ENCODE measurements at places on chromosomes 2 and 18.

- DNase-seq = no peak
These were observed 138.0 kb downstream of the AGPS start for GRCh38 chr2:177530561-177530960.

- DNase-seq = no peak
These were observed 210.6 kb upstream of the EPAS1 start for GRCh38 chr2:46086578-46087070.

GRCh38 chr2:157837851-157838441 is 38.2 kb downstream of the ACVR1 start:
- DNase-seq = peak; percentile 35

DNA sequence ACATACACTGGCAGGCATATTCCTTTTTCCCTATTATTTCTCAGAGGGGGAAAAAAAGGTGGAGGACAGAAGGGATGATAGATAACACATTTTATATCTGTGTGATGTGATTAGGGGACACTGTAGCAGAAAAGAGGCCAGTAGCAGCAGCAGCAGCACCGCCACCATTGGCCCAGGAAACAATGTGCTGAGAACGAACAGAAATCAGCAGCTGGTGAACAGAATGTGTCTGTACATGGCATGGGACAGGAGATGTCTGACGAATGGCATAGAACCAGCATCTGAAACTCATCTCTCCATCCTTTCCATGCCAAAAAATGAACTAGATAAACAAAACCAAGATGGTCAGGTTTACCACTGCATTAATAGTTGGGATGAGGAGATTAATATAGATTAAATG is 936.1 kb upstream of the ACVR2A start:
- no peak for DNase-seq

DNA sequence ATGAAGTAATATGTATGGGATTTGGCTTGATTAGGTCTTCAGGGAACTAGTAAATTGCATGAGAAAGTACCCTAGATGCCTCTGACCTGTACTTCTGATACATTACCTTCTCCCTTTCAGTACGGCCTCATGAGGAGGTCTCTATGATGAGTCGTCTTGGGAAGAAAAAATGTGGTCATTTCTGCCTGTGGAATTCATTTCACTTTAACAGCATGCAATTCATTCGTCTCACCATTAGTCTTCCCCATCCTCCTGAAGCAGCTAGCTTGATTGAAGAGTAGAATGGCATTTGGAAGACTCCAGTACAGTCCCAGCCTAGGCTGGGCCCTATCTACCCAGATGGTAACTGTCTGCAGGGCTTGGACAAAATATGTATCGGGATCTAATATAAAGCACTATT is 52.2 kb downstream of the TMX3 start:
- no peak for DNase-seq

- DNase-seq = no peak
These were observed 238.2 kb upstream of the RBBP8 start for GRCh38 chr18:22694954-22695353.

- DNase-seq = no peak
These were observed 440.5 kb downstream of the NUP35 start for GRCh38 chr2:183564726-183565125.

GRCh38 chr18:58661423-58661822 is 9.8 kb upstream of the MALT1 start:
- DNase-seq = no peak

DNA sequence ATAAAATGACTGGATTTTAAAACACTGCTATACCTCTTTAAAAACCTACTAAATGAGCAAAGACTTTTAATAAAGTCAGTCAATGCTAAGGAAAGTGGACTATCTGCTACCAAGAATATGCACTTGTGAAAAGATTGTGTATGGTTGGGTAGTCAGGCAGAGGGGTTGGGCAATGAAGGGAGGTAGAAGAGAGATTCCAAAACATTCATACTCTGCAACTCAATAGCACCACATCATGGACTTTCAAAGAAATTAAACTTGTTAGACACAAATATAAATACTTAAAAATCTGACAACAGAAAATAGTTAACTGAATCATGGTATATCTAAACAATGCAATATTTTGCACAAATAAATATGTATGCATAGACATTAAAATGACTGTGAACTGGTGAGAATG is 139.9 kb upstream of the MAPRE2 start:
- no peak for DNase-seq

DNA sequence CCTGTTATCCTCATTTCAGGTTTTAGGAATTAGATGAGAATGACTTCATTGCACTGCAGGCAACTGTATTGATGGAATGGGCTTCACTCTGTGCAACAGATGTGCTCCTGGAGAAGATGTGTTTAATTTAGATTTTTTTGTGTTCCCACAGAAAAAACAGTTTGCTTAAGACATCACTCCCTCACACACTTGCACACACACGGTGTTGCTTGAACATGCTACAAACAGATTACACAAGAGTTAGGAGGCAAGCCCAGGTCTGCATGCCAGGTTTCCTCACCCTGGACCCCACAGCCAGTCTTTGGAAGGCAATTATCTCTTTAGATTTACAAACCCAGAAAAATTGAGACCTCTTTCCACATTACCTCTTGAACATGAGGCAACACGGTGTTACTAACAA is 93.7 kb upstream of the KLHL29 start:
- no peak for DNase-seq

GRCh38 chr2:85019121-85019520 is 48.2 kb downstream of the KCMF1 start:
- DNase-seq = no peak

DNA sequence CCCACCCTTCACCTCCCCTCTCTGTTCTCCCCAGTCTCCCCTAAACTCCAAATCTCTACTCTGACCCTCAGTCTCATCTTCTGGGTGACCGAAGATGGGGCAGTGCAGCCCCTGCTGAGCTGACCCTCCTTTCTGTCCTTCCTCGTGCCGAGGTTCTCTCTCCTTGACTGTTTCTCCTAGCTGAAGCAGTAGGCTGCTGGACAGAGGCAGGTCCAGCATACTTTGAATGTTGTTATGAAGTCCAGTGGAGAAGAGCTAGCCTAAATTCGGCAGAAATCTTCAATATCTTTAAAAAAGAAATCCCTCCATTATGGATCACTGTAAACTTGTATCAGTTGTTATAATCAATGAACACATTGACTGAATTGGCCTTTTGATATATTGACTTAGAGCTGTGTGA is 63.2 kb downstream of the RRM2 start:
- DNase-seq = no peak

GRCh38 chr18:46260879-46261143 is 156.6 kb downstream of the HAUS1 start:
- DNase-seq = no peak

- no peak for DNase-seq
These were observed 67.4 kb upstream of the STAM2 start for GRCh38 chr2:152242787-152243472.

- DNase-seq = no peak
These were observed 392.8 kb upstream of the GALNT5 start for GRCh38 chr2:156864753-156865152.

DNA sequence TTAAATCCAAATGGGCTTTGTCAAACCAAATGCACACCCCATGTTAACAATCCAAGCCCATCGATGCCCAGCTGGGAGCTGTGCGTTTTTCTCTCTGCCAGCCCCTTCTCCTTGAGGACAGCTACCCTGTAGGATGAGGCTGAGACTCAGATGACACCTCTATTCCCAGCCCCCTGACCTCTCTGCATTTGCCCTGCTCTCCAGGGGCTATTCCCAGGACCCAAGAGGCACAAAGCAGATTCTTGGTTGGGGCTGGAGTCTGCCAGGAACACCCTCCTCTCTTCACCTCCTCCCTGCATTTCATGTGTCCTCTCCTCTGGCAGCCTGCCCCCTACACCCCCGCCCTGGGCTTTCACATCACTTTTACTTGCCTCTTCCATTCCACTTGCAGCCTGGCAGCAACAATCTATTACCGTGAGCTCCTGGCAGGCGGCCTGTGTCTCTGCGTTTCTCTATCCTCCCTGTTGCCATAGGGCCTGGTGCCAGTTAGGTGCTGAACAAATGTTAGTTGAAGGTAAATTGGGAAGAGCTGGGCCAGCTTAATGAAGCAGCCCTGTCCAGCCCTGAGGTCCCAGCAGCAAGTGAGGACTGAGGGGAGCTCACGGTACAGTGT is 51.8 kb downstream of the ADD2 start:
- DNase-seq = no peak

- DNase-seq = no peak
These were observed 32.8 kb upstream of the B3GNT7 start for GRCh38 chr2:231362555-231363184.

GRCh38 chr2:47072728-47073191 is 82.3 kb downstream of the STPG4 start:
- DNase-seq = no peak

- DNase-seq = no peak
These were observed 12.3 kb downstream of the CALCRL start for GRCh38 chr2:187435756-187436155.

- DNase-seq = no peak
These were observed 368.0 kb upstream of the SPHKAP start for GRCh38 chr2:228549441-228550007.

DNA sequence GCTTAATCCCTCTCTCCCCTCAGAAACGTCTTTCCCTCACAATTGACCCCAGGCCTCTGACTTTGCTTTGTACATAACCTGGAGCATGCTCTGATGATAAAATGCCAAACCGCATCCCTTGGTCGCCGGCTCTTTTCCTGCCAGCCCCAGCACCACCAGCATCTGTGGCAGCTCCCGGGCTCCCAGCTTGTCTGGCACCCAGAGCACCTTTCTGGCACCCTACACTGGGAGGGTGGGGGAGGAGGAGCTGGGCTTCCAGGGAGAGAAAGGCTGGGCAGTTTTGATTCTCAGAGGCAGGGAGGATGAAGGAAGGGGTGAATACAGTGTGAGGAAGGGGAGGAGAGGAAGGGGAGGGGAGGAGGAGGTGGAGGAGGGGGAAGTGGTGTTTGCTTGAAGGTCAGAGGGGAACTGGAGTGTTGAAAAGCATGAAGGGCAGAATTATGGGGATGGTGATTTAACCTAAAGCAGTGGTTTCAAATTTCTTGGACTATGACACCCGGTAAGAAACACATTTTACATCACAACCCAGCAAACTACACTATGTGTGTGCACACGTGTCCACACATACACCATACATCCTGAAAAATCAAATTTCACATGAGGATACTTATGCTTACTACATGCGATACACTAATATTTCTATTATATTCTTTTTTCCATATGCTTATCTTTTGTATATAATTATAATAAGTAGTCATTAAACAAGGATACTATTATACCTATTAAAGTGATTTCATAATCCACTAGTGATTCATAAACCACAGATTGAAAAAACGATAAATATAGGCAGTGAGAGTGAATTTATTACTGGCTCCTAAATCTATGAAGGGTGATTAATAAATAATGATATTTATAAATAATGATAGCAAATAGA is 30.0 kb upstream of the IGFBP2 start:
- peak; percentile 56 for DNase-seq

- no peak for DNase-seq
These were observed 35.2 kb downstream of the SP140L start for GRCh38 chr2:230362030-230362691.

- no peak for DNase-seq
These were observed 266.9 kb upstream of the GULP1 start for GRCh38 chr2:188024811-188025210.

- DNase-seq = no peak
These were observed 80.7 kb upstream of the CD28 start for GRCh38 chr2:203625701-203626100.

- peak; percentile 78 for DNase-seq
These were observed 20.6 kb downstream of the EIF4E2 start for GRCh38 chr2:232571026-232571474.

DNA sequence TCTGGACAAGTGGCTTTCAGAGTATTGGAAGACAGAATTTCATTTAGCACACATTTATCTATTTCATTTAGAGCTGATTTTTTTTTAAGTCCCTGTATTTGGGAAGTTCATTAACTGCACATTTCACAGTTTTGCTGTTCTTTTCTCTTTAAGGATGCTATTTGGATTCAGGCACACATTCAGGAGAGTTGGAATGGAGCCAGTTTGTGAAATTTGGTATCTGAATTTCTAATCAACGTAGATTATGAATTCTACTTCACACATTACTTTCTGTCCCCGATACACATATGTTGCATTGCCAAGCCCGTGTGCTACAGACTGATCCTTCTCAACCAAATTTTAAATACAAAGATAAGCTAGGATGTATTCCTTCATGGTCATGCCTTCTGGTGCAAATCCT is 503.9 kb downstream of the IRS1 start:
- no peak for DNase-seq

DNA sequence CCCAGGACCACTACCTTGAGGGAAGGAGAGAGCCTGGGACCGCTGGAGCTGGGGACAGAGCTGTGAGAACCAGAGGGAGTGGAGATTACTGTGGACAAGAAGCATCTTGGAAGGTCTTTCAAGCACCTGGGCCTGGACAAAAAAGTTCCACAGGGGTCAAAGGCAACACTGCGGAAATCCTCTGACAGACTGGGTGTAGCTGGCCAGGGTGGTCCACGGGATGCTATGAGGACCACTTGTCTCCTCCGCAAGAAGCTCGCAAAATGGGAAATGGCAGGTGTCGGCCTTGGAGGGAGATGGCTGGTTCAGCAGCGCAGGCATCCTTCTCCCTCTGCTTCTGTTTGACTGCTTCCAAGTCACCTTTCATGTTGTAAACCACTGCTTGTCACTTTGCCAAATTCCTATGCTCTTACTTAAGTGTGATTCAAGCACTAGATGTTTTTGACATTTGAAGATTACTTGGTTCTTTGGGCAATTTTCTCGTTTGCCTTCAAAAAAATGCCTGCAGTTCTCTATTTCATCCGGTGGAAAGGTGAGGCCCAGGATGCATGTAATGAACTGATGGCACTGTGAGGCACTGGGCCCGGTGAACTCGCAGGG is 27.7 kb downstream of the KLHL29 start:
- DNase-seq = no peak

- DNase-seq = no peak
These were observed 66.4 kb upstream of the TGFA start for GRCh38 chr2:70620020-70620419.

DNA sequence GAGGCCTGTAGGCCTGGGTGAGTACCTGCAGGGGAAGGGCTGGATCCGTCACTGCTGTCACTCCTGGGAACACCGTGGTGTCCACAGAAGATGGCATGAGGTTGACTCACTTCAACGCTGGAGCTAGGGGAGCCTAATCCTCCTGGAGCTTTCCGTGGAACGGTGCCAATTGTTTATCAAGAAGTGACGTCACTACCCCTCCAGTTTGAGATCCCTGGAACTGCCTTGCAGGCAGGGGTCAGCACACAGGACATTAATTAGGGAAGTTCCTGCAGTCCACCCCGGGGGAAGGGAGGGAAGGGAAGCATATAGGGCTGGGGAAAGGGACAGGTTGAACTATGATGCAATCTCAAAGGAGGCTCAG is 408.6 kb downstream of the GALR1 start:
- no peak for DNase-seq

DNA sequence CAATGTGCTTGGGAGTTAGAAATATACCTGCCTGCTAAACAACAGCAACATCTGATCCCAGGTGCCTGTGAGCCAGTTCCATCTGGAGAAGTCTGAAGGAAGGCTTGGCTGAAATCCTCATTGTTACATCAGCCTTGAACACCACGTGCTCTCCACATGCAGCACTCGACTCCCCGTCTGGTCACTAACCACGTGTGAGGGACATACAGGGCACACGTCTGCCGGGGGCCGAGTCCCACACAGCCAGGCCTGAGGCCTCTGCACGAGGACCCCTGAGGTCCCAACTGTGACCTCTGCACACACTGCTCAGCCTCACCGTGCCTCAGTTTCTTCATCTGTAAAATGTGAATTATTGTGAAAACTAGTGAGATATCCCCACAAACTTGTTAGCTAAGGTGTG is 236.5 kb upstream of the SALL3 start:
- DNase-seq = no peak
